ENCODE measurements at places on chromosomes 12 and 14. TPM values are rescaled to one million over a fixed set of nuclear protein-coding genes. Genes with fewer than 3 reads are reported as not detected.

The IRF9 gene
- total RNA-seq: 39.8 TPM

The CAPZA3 gene
- not detected for total RNA-seq

The BAZ2A gene
- 27.7 TPM for total RNA-seq

The ANG gene
- 7.9 TPM for total RNA-seq

The DLGAP5 gene
- 48.5 TPM for total RNA-seq

The MYF5 gene
- total RNA-seq: not detected

The PTGDR gene
- total RNA-seq: not detected

The CACNA2D4 gene
- 1.0 TPM for total RNA-seq

The OR4N2 gene
- total RNA-seq: not detected

The GLT1D1 gene
- not detected for total RNA-seq

The KRT6C gene
- not detected for total RNA-seq
